ENCODE measurements at places on chromosomes 2 and 18.

DNA sequence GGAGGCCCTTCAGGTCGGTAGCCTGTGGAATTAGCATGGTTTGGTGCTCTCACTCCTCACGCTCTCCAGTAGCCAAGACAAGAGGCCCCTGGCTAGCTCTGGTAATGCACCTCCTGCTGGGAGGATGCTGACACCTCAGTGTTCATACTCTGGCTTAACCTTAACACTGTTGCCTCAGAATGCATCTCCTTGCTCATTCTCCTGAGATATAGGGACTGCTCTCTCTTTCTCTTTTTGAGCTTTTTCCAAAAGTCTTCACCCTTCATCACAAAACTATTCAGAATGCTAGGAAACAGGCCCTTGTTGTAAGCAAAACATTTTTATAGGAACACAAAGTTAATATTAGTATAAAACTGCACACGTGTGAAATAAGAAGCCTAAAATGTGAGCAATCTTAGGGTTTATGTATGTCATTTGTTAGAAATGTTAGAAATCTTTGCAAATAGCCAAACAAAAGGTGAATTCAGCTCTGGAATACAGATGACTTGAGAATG is 17.3 kb upstream of the IMPA2 start:
- no peaks in the 10 kb centered on the region for H3K36me3 ChIP-seq
- no peaks in the 10 kb centered on the region for H3K4me1 ChIP-seq
- H3K4me3 ChIP-seq = no peak overlapping the region
- no peak for DNase-seq
- no peaks in the 10 kb centered on the region for H3K27me3 ChIP-seq

GRCh38 chr2:106178716-106179115 is 15.4 kb downstream of the UXS1 start:
- no peaks in the 10 kb centered on the region for H3K36me3 ChIP-seq
- no peak for DNase-seq
- no peak overlapping the region for H3K27ac ChIP-seq

DNA sequence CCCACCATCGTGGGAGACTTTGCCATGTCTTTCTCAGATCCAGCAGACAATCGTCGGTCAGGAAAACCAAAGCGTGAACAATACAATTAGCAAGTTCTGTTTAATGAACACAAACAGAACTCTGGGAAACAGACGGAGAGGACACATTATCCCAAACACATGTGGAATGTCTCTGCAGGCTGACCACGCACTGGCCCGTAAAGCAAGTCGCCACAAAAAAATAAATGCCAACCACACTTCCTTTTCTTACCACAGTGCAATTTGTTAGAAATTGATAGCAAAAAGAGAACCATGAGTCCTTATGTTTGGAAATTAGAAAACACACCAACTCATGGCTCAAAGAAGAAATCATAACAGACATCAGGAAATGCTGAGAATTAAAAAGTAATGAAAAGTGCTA is 210.9 kb downstream of the TWIST2 start:
- no peaks in the 10 kb centered on the region for H3K4me1 ChIP-seq
- H3K27me3 ChIP-seq = no peaks in the 10 kb centered on the region
- no peak for DNase-seq

- H3K27me3 ChIP-seq = no peaks in the 10 kb centered on the region
- no peaks in the 10 kb centered on the region for H3K36me3 ChIP-seq
- no peaks in the 10 kb centered on the region for H3K4me1 ChIP-seq
- no peak for DNase-seq
- H3K4me3 ChIP-seq = no peak overlapping the region
Measured at GRCh38 chr2:73610111-73610510, 32.1 kb downstream of the NAT8 start.

GRCh38 chr2:160695402-160696086 is 201.9 kb upstream of the RBMS1 start:
- no peak overlapping the region for H3K4me3 ChIP-seq
- no peak for DNase-seq
- H3K27ac ChIP-seq = no peak overlapping the region

DNA sequence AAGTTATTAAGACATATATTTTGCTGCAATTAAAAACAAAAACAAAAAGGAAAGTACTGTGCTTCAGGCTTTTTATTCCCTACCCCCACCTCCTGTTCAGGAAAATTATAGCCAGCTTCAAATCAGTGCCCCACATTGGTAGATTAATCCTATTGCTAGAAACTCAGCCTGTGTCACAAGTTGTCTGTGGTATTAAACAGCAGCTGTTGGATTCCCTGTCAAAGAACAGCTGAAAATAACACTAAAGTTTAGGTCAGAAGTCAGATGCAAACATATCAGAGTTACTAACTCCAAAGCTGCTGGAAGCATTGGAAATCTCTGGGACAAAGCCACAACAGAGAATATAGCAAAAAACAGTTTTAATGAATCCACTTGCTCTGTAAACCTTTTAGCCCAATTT is 818 bp upstream of the CCDC141 start:
- no peak overlapping the region for H3K27ac ChIP-seq
- DNase-seq = no peak
- H3K4me1 ChIP-seq = peaks cover 3% of the 10 kb centered on the region

DNA sequence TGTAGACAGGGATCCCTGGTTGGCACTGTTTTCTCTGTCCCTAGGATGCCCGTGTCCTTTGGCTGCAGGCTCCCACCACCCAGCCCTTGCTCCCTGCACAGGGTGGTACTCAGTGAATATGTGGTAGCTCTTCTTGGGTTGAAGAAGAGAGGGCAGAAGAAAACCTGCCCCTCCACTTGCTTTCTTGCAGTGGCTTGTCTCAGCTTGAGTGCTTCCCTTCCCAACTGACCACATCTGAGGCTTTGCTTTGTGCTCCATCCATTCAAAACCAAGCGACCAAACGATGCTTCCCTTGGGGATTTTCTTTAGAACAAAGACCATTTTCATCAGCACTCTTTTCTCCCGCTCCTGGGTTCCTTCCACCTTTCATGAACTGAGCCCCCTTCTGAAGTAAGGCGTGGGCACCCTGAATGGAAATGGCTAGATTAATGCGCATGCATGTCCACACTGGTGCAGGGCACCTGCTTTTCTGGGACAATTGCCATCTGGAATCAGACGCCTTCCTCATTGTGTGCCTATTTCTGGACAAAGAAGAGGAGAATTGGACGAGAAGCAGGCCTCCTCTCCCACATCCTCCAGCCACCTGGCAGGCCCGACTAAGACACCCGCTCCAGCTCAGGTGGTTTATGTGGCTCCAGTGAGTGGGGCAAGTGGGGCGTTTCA is 59.1 kb downstream of the ARL4C start:
- no peaks in the 10 kb centered on the region for H3K27me3 ChIP-seq
- no peak for DNase-seq
- no peak overlapping the region for H3K4me3 ChIP-seq
- H3K27ac ChIP-seq = no peak overlapping the region
- no peaks in the 10 kb centered on the region for H3K36me3 ChIP-seq

DNA sequence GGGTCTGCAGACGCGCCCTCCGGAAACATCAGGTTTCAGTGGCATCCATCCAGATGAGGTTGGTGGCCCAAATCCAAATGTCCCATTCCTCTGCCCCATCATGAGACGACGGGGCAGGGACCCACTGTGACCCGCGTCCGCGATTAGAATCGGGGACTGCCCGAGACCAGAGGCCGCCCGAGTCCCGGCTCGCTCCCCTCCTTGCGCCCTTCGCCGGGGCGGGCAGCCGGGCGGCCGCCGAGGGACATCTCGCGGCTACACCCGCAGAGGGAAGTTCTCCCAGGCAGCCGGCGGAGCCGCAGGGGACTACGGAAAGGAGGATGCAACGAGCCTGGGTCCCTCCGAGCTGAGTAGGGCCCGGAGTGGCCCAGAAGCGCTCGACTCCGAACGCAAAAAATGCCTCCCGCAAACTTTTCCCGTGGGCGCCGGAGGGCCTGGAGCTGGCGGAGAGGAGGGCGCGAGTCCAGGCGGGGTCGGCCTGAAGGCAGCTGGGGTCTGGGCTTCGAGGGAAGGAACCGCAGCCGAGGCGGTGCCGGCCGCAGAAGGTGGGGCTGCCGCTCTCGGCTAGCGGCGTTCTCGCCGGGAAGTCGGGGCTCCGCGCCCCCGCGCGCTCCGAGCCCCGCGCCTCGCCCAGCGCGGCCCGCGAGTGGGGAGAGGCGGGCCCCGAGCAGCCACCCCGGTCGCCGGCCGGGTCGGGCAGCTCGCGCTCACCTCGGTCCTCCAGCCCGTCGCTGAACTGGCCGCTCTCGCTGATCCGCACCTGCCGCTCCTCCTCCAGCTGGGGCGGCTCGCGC is 580 bp downstream of the TMEM163 start:
- H3K27me3 ChIP-seq = peaks cover 35% of the 10 kb centered on the region
- 0 out of 2 replicates have a peak, but pooled peaks cover 1% of the 10 kb centered on the region for H3K4me1 ChIP-seq
- no peak overlapping the region for H3K27ac ChIP-seq
- no peak for DNase-seq
- H3K36me3 ChIP-seq = no peaks in the 10 kb centered on the region
- peak overlapping the region; percentile 30 for H3K4me3 ChIP-seq

DNA sequence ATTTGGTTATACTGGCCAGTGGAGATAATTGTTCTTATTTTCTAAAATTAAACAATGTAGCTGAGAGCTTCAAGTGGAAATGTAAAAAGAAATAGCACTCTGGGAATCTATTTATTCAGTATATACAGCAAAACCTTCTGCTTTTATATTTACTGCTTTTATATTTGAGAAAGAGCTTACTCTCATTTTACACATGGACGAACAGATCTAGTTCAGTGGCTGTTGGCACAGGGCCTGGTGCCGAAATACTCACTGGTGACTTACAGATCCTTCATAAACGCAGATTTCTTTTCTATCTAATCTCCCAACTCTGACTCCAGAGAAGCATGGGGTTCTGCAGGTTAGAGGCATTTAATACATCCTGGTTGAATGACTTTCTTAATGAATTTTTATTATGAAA is 266.2 kb downstream of the ASXL3 start:
- no peak overlapping the region for H3K4me3 ChIP-seq
- H3K27me3 ChIP-seq = no peaks in the 10 kb centered on the region
- DNase-seq = no peak
- no peaks in the 10 kb centered on the region for H3K36me3 ChIP-seq
- H3K4me1 ChIP-seq = no peaks in the 10 kb centered on the region

DNA sequence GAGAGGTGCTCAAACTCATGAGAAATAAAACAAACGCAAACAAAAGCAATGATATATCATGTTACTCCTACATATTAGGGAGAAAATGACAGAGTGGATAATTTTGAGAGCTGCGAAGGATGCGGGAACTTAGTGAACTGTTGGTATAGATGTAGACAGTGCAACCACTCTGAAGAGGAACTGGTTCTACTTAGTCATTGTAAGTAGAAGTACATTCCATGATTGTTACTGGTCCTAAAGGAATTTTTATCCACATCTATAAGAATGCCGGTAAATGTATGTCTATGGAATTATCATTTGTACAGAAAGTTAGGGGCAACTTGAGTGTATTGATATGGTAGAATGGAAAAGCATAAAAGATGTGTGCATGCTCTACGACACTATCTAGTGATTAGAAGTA is 1238.4 kb downstream of the LRP1B start:
- H3K4me1 ChIP-seq = no peaks in the 10 kb centered on the region
- DNase-seq = no peak
- H3K4me3 ChIP-seq = no peak overlapping the region
- no peaks in the 10 kb centered on the region for H3K27me3 ChIP-seq
- no peak overlapping the region for H3K27ac ChIP-seq

- H3K4me3 ChIP-seq = no peak overlapping the region
- no peak overlapping the region for H3K27ac ChIP-seq
- no peaks in the 10 kb centered on the region for H3K27me3 ChIP-seq
- no peaks in the 10 kb centered on the region for H3K36me3 ChIP-seq
Measured at GRCh38 chr2:182852801-182853200, 13.6 kb downstream of the FRZB start.

DNA sequence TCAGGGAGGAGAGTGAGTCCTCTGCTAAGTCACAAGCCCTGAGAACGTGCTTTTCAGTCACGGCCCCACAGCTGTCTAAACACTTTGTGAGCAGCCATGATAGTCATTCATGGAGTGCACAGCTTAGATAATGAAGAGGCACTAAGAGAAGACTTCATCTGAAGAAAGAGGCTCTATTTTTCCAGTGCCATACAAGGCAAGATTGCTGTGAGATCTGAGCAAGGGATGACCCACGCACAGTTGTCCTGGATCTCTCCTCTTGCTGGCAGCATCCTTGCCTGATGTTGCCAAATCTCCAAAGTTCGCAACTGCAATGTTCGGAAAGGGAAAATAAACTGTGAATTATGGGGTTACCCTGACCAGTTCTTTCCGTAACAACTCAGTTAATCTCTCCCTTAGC is 418.7 kb downstream of the MEIS1 start:
- no peak overlapping the region for H3K27ac ChIP-seq
- no peak for DNase-seq
- H3K4me1 ChIP-seq = no peaks in the 10 kb centered on the region
- H3K27me3 ChIP-seq = no peaks in the 10 kb centered on the region
- no peaks in the 10 kb centered on the region for H3K36me3 ChIP-seq

- no peak overlapping the region for H3K27ac ChIP-seq
- no peaks in the 10 kb centered on the region for H3K36me3 ChIP-seq
- no peaks in the 10 kb centered on the region for H3K27me3 ChIP-seq
Measured at GRCh38 chr2:1782514-1782913, 38.2 kb upstream of the PXDN start.

DNA sequence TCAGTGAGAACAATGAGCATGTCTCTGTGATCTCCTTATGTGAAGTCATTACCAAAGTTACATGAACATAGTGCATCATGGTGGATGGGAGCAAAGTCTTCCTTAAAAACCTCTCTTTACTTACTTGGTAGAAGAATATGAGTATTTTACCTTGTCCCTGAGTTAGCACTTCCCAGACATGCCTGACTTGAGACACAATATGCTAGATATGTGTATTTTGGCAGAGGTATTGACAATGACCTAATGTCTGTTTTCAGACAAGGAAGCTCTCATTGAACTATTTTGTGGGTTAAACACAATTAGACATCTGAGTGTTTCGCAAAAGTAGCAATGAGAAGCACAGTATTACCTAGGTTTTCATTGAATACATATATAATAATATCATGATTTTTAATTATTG is 99.1 kb upstream of the MC4R start:
- H3K36me3 ChIP-seq = no peaks in the 10 kb centered on the region
- no peaks in the 10 kb centered on the region for H3K4me1 ChIP-seq
- no peak overlapping the region for H3K27ac ChIP-seq
- DNase-seq = no peak
- H3K4me3 ChIP-seq = no peak overlapping the region

DNA sequence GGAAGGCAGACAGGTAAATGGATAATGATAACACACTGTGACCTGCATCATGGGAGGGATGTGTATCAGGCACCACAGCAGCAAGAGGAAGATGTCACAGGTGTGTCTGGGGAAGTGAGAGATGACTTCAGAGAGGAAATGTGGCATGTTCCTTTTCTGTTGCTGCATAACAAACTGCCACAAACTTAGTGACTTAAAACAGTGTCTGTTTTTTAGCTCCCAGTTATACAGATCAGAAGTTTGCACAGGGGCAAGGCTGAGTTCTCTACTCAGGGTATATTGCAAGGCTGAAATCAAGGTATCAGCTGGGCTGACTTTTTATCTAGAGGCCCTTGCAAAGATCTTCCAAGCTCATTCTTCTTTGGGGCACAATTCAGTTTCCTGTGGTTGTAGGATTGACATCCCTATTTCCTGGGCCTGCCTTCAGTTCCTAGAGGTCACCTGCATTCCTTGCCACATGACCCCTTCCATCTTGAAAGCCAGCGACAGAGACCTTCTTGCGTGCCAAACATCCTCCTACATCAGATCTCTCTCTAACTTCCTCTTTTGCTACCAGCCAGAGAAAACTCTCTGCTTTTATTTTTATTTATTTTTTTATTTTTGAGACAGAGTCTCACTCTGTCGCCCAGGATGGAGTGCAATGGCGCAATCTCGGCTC is 2.1 kb upstream of the MAP3K2 start:
- H3K4me3 ChIP-seq = no peak overlapping the region
- no peak overlapping the region for H3K27ac ChIP-seq
- H3K4me1 ChIP-seq = peaks cover 1% of the 10 kb centered on the region
- no peaks in the 10 kb centered on the region for H3K27me3 ChIP-seq

- H3K4me3 ChIP-seq = no peak within 1 kb of the TSS
- H3K27ac ChIP-seq = no peak within 1 kb of the TSS
- DNase-seq = no peak
- no peaks in the 10 kb centered on the region for H3K27me3 ChIP-seq
Measured at GRCh38 chr2:238138331-238139195, at the start of gene KLHL30. Gene KLHL30, plus strand, starts transcription at chr2:238138668. Its CDS starts 2,087 bp downstream, at chr2:238140755.

Measured in iPS DF 6.9 (cell line).